ENCODE measurements at places on chromosomes 1 and 21.

DNA sequence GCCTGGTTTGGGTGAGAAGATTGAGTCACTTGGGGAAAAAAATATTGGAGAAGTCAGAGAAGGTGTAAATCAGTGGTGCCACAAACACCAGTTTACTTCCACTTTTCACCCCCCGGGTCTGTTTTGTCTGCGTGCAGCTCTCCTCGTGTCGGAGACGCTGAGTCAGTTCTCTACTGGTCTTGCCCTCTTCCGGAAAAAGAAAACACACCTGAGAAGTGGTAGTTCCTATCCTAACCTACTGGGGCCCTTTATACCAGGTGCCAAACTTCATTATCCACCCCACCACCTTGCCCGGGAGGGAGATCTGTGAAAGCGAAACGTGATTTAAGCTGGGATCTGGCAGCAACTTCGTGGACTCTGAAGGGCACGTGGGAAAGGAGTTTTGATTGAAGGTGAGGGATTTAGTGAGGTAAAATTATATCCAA lies 855 bp upstream of the IVNS1ABP start:
- peak; percentile 83 for DNase-seq

DNA sequence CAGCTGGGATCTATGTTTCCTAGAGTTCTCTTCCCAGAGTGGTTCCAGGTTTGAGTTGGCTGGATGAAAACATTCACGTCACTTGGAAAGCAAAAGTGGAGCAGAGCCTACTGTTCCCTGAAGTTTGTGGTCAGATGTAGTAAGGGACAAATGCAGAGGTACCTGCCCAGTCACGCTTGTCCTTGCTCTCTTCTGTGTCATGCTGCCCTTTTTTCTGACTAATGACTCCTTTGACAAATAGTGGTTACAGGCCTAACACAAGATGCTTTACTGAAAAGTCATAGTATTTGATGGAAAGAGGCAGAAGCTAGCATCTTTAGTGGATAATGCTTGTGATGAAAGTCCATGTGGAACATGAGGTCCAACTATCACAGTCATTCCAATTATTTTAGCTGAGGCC lies 881.4 kb upstream of the B3GALT2 start:
- no peak for DNase-seq

DNA sequence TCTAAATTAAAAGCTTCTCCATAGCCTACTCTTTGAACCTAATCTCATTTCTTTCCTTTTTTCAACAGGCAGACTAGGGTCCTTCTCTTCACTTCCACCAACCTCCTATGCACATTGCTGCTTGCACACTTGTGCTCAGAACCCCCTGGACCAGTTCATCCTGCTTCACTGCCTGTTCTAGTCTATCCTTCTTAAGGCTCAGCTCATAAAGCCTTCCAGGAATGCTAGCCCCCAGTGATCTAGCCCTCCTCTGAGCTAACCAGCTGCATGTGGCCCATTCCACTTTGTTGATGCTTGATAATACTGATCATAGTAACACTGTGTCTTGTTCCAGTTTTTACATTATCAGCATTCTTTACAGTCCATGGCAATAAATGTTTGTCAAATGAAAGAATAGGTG lies 22.9 kb upstream of the PHGDH start:
- no peak for DNase-seq

DNA sequence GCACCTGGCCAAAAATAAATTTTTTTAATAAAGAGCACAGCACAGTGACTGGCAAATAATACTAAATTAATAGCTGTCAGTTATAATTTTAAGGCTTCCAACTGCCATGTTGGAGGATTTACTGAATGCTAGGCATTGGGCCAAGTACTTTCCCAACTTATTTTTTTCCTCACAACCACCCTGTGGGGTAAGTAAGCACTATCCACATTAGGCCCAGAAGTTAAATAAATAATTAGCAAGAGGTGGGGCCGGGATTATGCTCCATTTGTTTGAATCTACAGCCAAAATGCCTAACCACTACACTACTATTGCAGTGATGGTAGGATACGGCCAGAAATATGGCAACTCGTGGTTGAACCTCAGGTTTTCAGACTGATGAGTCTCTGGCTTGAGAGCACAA lies 4.6 kb upstream of the TRNAU1AP start:
- DNase-seq = no peak

GRCh38 chr1:65788762-65789161 lies 3.9 kb upstream of the PDE4B start:
- no peak for DNase-seq

- DNase-seq = no peak
Observed at GRCh38 chr21:38325731-38326420, 69.1 kb downstream of the KCNJ15 start.

GRCh38 chr1:192973988-192974387 lies 85.2 kb downstream of the UCHL5 start:
- DNase-seq = no peak

- DNase-seq = peak; percentile 41
Observed at GRCh38 chr1:201883786-201884185, 4.9 kb upstream of the SHISA4 start.

- no peak for DNase-seq
Observed at GRCh38 chr1:8020032-8020431, 6.1 kb downstream of the ERRFI1 start.

GRCh38 chr1:78277253-78277652 lies 213.5 kb upstream of the PTGFR start:
- DNase-seq = peak; percentile 15

DNA sequence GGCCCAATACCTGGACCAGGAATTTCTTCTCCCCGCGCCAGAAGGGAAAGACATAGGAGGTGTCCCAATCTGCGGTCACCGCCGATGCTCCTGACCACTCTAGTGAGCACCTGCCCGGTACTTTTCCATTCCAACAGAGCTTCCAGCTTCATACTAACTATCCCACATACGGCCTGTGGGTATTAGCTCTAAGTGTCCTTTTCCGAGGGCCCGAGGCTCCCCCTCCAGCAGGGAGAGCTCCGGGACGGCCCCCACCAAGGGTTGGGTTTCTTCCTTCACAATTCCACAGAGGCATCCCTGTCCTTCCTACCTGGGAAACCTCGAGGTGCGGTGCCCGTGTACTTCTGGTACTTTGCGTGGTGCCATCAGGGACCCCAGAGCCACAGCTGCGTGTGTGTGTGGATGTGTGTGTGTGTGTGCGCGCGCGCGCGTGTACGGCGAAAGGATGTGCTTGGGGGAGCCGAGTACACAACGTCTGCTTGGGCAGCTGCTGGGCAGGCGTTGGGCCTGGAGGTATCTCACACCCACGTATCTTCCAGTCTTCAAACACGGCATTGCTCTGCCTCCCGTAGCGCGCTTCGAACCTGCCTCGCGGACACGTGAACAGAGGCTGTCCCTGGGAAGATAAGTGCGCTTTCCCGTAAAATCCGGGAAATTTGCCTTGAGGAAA lies 2.4 kb upstream of the SIM2 start:
- no peak for DNase-seq

DNA sequence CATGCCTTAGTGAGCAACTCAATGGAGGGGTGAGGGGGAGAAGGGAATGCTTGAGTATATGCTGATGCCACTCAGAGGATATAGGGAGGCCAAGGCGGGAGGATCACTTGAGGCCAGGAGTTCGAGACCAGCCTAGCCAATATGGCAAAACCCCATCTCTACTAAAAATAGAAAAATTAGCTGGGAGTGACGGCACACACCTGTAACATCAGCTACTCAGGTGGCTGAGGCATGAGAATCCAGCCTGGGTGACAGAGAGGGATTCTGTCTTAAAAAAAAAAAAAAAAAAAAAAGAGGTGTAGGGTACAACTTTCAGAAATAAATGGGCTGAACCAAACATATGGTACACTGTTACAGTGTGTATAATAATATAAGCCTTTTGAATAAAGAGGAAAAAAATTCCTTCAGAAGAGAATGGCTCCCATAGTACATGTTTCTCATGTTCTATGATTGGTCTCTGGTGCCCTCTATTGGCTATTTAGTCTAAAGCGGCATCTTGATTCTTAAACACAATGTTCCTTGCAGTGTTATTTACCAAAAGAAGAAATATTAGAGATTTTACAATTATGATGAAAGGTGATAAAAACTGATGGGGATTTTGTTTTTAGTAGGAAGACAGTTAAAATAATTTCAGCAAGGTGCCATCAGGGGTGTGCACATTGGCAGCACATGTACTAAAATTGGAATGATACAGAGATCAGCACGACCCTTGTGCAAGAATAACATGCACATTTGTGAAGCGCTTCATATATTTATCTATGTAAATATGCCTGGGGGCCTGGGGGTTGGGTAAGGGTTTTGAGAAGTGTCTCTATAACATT lies 109.8 kb downstream of the PATJ start:
- DNase-seq = peak; percentile 58

DNA sequence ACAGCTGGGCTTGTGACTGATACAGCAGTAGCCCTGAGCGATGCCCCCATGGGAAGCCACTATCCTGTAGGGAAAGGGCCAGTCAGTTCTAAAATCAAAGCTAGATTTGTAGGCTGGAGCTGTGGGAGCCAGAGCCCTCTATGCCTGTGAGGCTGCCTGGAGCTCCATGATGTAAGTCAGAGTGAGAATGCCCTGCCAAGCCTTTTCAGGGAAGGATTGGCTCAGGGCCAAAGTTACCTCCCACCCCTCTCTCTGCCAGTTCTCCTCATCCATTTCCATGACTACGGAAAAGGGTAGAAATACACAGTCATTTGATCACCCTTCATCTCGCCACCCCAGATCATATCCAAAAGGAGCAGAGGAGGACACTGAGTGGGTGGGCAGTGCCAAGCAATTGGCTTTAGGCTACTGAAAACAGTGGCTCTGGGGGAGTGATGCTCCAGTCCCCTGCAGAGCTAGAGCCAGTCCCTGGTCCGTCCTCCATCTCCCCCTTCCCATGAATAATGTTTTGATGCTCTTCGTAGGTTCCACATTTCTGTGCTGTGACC lies 59.5 kb upstream of the KCNA3 start:
- DNase-seq = no peak

DNA sequence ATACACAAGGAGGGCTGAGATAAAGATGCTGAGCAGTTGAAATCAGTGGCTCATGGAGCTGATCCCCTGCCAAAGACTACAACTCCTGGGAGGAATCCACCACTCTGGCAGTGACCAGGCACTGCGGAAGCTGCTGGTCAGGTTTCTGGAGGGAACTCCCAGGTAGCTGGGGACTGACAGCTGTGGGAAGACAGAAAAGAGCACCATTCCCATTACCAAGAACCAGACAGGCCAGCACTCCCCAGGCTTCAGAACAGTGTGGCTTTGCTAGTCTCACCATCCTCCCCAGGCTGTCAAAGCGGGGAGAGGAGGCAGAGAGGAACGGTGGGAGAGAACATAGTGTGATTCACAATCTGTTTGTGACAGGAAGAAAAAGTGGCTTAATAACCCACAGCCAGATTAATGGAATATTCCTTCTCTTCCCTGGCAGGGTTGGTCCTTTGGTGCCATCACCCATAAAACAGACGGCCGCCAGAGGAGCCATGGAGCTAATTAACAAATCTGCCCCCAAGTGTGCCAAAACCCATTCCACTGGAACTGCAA lies 92.1 kb downstream of the MAB21L3 start:
- no peak for DNase-seq

DNA sequence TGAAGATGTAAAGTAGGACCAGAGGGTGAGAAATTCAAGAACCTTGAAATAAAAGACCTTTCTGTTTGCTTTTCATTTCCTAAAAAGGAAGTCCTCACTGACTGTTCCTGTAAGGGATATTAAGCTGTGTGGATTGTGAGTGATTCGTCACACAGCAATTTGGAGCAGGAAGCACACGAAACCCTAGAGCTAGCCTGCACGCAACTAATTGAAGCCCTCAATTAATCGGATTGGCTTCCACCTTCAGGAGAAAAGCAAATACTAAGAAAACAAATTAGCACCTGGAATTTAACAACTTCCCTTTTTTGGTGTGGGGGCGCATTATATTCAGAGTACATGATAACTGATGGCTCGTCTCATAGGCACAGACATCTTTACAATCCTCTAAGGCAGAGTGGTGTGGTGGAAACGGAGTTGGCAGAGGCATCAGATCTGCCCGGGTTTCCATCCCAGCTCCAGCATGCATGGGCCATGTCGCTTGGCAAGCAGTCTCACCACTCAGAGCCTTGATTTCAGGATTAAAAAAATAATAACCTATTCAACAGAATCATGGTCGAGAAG lies 95.2 kb downstream of the KCNJ15 start:
- DNase-seq = no peak

DNA sequence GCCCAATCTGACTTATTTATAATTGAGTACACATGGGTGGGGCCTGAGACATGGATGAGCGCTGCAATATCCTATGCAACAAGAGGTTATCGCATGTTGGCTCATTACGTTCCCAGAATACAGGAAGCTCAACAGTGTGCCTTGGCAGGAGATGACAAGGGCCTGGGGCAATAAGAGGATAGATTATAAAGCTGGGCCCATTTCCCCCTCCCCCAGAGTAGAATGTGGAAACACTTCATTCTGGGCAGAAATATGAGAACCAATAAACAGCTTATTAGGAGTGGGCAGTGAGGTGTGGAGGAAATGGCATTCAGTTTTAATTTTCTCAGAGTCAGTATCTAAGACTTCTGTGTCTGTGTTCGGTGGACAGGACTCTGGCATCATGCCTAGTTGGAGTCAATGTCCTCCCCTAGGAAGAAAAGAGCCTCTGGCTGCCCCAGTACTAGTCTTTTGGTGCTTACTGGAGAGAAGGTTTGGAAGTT lies 92.8 kb downstream of the PIK3R3 start:
- no peak for DNase-seq

DNA sequence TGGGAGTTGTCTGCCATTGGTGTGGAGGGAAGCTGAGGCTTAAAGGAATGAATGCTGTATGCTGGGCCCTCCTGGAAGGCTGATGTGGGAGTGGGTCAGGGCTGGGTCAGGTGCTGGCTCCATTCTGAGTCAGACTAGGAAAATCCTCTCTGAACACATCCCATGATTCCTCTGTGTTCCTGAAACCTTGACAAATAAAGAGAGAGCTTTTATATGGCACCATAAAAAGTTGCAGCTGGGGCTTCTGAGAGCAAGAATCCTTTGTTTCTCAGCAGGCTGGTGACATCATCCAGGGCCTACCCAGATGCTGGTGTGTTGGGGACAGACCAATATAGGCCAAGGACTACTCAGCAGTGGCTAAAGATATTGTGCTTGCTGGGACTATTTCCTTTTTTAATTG lies 27.8 kb upstream of the NFASC start:
- DNase-seq = no peak

DNA sequence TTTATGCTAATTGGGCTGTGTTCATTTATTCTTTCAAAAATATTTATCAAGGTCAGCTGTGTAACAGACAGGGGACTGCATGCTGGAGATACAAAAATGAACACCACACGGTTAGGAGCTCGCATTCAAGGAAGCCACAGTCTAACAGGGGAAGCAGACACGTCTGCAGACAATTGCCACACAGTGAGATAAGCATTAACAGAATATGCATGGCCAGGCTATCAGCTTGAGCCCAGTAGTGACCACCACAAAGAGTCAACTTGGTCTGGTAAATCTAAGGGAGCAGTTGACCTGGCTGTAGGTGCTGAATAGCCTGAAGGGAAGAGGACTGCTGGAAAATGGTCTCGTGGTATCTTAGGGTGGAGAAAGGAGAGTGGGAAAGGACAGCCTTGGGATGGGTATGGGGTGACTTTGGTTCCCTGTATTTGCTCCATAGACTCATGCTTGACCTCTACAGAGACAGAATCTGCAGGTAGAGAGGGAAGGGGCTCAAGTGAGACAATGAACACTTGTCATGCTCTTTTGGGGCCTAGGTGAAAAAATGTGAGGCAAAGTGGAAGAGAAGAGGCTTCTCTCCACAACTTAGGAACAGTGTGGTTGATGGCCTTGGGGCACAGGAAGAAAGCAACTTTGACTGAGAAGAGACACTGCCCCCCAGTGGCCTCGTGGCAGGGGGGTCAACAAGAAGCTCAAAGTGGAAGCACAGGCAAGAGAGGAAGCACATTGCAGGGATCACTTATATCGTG lies 7.6 kb upstream of the NPL start:
- DNase-seq = peak; percentile 74

All from activated CD4-positive, alpha-beta T cell treated with anti-CD3 and anti-CD28 coated beads, Interleukin-2, Interleukin-6, amounts not matched to agents 100 ng/mL and 50 ng/mL, durations not matched to agents 16 hours and 8 hours (primary cell).